ENCODE measurements at places on chromosomes 5 and 9.

GRCh38 chr9:38306899-38307298 lies 85.6 kb upstream of the ALDH1B1 start:
- DNase-seq, result no peak

DNA sequence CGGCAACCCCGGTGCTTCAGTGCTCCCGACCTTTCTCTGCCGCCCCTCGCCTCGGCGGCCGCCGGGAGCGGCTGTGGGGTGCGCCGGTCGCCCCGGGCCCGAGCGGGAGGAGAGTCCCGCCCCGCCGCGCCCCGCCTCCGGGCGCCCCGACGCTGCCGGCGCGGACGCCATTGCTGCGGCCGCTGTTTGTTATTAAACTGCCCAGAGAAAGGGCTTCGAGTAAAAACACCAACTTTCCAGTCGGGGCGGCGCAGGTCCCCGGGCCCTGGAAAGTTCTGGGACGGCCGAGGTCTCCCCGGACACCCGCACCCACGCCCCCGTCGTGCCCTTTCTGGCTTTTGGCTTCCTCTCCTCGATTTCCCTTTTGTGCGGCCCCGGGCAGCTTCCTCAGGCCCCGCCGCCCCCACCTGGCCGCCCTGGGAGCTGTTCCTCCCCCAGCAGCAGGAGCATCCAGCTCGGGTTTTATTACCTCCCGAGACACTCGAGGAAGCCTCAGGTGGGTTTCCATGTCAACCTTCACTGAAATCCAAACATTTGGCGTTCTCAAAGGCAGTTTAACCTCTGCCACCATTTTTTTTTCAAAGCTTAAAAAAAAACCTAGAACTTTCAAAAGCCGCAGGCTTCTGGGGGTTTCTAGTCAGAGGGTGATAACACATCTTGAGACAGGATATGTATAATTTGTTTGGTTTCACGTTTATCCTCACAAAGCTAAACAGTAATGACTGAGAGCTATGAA lies 334.4 kb downstream of the CWC27 start:
- peak; percentile 57 for DNase-seq

DNA sequence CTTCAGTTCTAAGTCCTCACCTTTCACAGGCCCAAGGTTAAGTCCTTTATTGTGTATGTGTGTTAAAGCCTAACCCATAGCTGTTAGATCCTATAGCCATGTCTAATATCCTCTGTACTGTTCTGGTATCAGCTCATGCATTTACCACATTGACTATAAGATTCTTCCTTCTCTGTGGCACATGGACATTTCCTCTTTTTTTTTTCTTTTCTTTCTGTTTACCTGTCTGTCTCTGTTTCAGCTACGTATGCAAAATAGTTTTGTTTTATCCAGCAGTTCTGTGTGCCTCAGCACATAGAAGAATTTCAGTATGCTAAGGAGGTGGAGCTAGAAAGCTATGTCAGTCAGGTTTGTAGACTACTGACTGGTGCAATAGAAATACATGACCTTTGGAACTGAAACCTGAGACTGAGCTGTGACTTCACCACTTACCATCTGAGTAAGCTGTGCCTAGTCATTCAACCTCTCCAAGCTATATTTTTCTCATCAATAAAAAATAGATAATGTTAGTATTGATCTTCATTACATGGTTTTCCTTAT lies 155.6 kb upstream of the VLDLR start:
- DNase-seq, result no peak

DNA sequence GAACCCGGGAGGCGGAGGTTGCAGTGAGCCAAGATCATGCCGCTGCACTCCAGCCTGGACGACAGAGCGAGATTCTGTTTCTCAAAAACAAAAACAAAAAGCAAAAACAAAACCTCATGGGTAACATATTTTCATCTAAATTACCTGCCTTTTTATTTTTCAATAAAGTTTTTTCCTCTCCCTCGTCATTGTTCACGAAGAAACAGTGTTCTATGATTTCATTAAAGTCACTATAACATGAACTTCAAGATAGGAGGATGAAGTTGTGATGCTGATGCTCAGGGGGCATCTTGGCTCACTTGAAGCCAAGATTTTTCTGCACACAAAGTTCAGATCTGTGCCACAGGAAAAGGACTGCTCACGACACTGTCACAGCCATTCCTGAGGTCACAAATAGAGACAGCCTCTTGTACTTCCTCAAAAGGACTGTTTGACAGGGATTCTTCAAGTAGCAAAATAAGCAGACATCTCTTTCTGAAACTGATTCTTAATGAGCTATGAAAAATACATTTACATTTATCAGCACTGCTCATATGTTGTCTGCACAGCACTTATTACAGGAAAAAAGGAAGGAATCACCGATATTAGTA lies 16.1 kb downstream of the NIPSNAP3B start:
- no peak for DNase-seq

DNA sequence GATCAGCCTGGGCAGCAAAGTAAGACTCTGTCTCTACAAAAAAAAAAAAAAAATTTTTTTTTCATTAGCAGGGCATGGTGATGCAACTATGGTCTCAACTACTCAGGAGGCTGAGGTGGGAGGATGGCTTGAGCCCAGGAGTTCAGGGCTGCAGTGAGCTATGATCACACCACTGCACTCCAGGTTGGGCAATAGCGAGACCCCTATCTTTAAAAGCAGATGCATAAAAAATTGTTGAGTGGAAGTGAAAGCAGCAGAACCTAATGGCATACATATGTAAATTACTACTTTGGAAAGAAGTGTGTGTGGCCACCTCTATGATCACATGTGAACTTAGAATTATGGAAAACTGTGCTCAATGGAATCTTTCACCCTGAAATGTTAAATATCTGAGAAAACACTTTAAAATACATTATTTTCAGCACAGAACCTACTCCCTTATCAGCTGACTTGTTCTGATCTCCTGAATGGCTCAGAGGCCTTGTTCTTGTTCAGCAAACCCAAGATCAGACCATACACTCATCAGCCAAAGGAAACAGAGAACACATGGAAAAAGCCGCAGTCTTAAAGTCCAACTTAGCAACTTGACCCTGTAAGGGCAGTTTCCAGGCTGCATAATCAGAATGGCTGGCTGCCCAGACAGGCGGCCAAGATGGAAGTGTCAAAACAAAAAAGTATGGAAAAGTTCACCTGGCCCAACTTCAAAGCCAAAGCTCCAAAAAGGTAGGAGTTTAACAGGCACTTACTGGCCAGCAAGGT lies 56.5 kb downstream of the SIL1 start:
- no peak for DNase-seq

DNA sequence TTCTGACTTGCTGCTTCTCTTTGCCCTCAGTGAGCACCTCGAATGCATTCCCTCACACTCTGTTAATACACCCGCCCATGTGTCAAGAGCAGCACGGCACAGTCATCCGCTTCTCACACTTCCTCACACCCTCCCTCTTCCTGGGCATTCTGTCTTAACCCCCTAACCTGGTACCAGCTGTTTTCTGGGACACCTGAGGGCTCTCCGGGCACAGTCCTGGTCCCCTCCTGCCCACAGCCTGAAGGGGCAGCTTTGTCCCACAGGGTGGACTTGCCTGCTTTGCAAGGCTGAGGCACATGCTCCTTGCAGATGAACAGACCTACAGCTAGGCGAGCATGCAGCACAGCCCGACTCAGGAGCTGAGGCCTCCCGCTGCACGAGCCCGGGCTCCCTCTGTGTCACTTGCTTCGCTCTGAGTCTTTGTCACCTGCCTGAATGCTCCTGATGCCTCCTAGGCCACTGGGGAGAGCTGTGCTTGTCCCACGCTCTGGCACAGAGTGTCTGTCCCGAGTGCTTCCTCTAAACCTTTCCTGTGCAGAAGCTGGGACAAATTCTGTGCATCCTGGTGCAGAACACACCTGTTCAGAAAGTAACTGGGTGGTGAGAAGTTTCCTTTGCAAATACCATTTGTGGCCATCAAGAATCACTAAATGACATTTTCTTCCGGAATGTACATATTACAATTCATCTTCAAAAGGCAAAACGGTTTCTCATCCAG lies 47.8 kb downstream of the AHRR start:
- no peak for DNase-seq

GRCh38 chr9:124267271-124267807 lies 9.6 kb downstream of the NEK6 start:
- peak; percentile 58 for DNase-seq

- DNase-seq, result no peak
Measured at GRCh38 chr9:116288658-116289057, 135.1 kb downstream of the PAPPA start.

DNA sequence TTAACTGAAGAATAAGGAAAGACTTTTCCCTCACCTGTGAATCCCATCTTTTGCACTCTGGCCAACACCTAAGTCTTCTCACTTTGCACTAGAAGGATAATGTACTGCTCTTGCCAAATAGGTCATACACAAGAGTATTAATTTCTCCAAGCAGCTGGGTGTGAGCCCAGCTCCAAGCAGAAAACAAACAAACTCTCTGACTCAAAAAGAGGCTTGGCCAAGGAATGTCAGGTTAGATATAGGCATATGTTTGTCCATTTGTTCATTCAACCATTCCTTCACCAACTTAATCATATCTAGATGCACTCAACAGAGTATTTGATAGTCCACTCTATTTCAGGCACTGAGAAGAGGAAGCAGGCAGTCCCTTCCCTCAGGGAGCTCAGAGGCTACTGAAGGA lies 84.4 kb downstream of the HTR4 start:
- DNase-seq, result no peak

DNA sequence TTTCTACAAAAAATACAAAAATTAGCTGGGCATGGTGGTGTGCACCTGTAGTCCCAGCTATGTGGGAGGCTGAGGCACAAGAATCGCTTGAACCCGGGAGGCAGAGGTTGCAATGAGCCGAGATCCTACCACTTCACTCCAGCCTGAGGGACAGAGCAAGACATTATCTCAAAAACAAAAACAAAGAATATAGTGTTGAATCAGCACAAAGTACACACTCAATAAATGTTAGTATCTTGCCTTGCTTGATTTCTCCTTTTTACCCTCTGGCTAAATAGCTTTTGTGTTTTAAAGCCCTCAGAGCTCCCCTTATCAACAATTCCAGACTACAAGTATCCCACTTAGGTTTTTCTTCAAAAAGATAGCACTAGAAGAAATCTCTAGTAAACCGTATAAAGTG lies 37.5 kb upstream of the CCNG1 start:
- no peak for DNase-seq

Data from DMS79 (cell line).